ENCODE measurements at places on chromosomes 1 and 21.

DNA sequence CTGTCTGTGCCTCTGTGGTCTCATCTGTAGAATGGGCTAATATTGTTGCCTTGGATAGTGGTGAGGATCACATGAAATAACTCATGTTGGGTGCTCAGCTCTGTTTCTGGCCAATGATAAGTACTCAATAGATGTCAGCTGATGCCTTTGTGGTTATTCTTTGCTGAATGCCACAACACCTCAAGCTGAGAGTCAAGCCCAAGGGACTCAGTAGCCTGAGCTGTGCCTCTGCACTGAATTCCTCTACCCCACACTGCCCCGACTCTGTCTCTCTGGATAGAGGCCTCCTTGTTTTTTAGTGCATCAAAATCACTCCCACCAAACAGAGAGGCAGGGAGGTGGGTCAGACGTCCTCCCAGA is 196.1 kb upstream of the VAMP3 start:
- no peak for DNase-seq

DNA sequence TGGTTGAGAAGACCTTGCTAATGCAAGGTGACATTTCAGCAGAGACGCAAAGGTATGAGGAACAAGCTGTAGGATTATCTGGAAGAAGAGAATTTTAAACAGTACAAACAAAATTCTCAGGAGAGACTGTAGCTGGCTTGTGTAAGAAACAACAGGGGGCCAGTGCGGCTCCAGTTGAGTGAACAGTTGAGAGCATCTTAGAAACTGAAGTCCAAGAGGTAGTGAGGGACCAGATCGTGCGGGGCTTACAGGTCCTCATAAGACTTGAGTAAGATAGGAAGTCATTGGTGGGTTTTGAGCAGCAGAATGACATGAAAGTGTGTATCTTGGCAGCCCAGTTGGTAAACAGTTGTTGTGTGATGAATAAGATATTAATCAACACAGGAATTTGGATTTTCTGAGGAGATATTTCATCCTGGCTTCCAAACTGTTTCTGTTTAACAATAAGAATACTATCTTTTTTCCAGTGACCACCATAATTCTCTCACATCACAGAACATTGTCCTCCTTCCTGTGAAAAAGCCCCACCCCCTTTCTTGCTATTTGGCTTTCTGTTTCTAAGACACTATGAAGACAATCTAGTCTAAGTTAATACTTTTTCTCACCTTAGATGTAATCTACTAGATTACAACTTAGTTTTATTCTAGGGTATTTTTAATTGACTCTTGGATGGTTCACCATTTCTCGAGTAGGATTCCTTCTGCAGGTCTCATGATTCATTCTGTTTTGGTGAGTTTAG is 62.4 kb downstream of the SASS6 start:
- DNase-seq = no peak

DNA sequence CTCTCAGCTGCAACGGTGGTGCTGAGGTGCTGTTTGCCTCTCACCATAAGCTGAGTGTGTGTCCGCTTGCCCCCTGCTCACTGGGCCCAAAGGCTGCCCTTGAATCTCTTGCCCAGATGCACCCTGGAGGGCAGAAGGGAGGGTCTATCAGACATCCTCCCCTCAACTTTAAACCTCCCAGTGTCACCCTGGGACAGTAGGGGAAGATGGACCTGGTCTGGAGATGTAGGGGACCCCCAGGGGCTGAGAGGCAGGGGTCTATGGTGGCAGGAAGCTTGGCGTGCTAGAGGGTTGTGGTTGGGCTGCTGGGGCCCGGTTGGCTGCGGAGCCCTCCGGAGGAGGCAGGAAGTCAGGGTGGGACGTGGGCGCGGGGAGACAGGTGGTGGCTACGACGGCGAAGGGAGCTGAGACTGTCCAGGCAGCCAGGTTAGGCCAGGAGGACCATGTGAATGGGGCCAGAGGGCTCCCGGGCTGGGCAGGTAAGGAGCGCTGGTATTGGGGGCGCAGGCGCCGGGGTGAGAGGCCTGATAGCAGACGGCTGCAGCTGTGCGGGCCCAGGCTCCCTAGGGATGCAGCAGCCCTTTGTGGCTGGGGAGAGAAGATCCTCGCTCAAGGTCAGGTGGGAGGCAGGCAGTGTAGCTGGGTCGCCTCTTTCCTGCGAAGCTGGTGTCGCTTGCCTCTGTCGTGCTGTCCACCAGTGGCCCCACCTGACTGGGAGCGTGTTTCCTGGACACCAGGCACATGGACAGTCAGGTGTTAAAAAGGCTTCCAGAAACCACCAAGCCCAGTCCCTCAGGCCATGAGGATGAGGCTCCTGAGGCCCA is at the start of gene LCK:
TSS of gene LCK (plus strand) at position 373 of the 824 bp plus-strand sequence. CDS start 23,065 bp downstream, outside the sequence.
- DNase-seq = no peak

- no peak for DNase-seq
These were observed 186.2 kb downstream of the RHOU start for GRCh38 chr1:228921481-228921880.

- DNase-seq = no peak
These were observed 444 bp upstream of the MAP3K6 start for GRCh38 chr1:27367160-27367650.

Data from ascending aorta (tissue), 2 donors.